ENCODE measurements at places on chromosomes 1 and 21.
A peak's percentile ranks its signal among the peaks of the same experiment; 100 is the strongest.

DNA sequence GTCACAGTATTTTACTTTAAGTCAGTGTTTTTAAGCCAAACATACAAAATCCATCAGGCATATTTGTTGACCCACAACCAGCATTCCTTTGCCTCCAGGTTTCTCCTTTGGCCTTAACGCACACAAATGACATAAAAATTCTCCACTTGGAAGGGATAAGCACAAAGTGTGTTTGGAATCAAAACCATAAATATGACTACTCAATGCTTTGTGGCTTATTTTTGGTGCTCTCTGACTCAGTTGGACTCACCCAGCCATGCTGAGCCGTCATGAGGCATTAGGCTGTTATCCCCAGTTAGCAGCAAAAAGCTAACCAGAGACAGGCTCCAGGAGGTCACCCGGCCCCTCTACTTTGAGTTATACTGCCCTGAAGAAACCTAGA lies 948 bp downstream of the PRUNE1 start:
- DNase-seq, result no peak

DNA sequence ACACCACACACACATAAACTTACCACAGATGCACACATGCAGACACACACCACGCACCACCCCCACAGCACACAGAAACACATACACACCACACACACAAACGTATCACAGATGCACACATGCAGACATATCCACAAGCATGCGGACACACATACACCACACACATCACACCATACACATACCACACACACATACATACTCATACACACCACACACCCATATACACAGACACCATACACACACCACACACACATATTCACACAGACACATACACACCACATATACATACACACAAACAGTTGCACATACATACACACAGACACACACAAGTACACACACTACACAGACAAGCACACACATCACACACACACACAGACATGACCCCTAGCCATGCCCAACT lies 37.5 kb upstream of the PDE9A start:
- no peak for DNase-seq

- no peak for DNase-seq
Observed at GRCh38 chr1:19462781-19463503, 22.4 kb downstream of the CAPZB start.

DNA sequence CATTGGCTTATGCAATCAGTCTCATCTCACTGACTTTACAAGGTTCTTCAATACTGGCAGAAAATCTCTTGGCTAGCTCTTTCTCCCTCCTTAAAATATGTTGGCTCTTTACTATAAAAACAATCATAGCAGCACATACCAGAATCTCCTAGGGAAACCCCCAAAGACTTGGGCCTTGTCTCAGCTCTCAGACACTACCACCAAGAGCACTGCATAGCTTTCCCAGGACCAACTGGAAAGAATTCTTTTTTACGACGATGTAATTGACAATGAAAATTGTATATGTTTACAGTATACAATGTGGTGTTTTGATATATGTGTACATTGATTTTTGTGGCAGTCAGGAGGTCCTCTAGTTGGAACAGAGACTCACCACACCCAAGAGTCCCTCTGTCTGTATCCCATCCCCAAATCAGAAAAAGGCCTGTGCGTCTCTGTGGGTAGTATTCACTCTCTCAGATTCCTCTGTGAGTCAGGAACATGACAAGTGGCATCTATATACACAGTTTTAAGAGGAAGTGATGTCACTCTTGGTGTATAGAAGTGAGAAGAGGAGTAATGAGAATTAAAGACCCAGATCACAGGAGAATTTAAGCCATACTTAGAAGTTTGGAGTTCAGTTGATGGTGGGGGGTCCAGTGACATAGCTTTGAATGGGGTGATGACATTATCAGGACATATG lies 21.1 kb downstream of the SMAP2 start:
- no peak for DNase-seq

DNA sequence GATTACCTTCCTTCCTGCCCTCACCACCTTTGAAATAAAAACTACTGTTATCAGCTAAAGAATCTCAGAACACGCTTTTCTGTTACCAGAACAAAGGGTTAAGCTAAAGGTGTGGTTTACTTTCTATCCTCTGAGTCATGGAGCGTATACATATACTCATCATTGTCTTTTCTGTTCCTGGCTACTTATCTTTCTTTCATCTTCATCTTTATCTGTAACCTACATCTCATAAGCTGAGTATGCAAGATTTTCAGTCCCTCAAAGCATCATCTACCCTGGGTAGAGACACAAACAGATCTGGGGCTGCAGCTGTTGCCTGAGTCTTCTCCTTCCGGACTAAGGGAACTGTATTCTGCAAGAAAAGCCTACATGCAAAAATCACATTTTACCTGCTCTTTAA lies 75.6 kb downstream of the LMO4 start:
- DNase-seq, result no peak

- peak; percentile 43 for DNase-seq
Observed at GRCh38 chr1:92968138-92969032, 7.1 kb upstream of the DIPK1A start.

- no peak for DNase-seq
Observed at GRCh38 chr21:37210130-37210529, 57.0 kb downstream of the VPS26C start.

DNA sequence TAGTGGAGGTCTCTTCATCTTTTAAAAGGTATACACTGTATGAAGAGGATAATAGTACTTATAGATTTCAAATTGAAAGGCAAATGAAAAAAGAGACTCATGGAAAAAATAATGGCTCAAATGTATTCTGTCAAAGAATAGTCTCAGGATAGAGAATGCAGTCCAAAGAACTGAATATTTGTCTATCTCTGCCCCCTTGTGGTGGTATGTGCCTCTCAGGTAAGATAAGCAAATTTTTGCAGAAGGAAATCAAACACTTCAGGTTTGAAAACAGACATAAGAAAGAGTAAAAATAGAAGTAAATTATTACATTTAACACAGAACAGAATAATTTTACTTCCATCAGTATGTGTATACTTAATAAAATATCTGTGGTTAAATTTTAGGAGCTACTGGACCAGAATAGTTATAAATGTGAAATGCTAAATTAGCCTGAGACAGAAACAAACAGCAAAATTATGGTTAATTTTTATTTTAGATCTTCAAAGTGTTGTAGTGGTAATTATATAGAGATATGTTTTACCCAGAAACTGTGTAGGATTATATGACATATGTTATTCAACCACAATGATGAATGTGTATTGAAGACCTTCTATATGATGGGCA lies 164.4 kb upstream of the PALMD start:
- peak; percentile 96 for DNase-seq

- DNase-seq, result no peak
Observed at GRCh38 chr1:215143497-215143896, 61.0 kb downstream of the KCNK2 start.

DNA sequence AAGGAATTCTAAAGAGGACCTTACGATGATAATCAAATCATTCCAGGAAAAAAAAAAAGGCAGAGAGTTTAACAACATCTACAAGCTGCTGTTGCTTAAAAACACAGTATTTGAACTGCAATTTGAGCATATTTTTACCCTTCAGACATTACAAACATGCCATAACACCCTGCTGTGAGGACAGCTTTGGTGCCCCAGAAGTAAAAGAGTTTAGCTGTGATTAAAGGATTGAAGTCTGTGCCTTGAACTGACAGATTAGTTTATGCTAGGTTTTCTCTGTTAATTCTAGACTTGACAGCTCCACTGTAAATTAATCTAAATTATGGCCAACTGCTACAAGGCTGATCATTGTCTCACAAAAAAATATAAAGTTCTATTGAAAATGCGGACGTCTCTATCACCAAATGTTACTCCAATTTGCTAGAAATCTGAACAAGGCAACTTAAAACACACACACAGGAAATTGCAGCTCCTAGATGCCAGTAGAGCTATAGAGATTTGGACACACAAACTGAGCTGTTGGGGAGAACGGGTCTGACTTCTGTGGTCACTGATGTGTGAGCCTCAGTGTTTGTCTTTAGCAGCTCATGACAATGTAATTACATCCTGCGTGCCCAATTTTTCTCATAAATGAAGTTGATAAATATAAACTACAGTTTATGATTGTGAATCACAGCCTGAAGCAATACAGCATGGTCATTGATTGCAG lies 217.9 kb downstream of the NTNG1 start:
- DNase-seq, result peak; percentile 69

GRCh38 chr1:55079651-55080050 lies 40.3 kb downstream of the PCSK9 start:
- no peak for DNase-seq

- no peak for DNase-seq
Observed at GRCh38 chr1:196115646-196116045, 492.6 kb downstream of the KCNT2 start.

- peak; percentile 61 for DNase-seq
Observed at GRCh38 chr1:65238010-65238409, 71.3 kb upstream of the DNAJC6 start.

GRCh38 chr1:179754041-179754624 lies 11.0 kb downstream of the FAM163A start:
- DNase-seq, result peak; percentile 96

DNA sequence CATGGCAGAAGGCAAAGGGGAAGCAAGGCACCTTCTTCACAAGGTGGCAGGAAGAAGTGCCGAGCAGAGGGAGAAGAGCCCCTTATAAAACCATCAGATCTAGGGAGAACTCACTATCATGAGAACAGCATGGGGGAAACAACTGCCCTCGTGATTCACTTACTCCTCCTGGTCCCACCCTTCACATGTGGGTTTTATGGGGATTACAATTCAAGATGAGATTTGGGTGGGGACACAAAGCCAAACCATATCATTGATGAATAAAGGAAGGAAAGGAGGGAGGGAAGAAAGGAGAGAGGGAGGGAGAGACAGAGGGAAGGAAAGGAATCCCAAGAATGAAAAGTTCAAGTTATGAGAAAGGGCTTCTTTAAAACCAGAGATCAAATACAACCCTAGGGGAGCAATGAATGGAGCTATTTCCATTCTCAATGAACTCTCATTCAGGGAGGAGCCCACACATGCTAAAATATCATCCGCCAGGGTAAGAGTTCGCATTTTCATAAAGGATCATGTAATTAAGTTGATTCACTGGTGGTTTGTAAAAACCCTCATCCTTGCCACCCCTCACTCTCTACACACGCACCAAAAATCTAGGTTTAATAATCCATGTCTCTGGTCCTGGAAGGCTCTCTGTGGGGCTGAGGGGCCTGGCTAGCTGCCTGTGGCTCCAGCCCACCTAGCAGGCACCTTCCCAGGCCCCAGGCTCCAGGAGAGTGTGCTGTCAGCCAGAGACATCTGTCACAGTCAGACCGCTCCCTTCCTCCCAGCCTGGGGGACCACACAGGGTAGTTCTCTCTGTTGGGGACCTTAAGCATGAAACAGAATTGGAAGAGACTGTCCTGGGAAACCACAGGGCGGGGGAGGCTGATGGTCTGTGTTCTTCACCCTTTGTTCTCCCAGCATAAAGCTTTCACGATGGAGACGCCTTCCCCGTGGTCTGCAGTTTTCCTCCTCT lies 94.0 kb downstream of the CCDC185 start:
- no peak for DNase-seq

- DNase-seq, result no peak
Observed at GRCh38 chr1:115462566-115463076, 124.6 kb upstream of the NGF start.

DNA sequence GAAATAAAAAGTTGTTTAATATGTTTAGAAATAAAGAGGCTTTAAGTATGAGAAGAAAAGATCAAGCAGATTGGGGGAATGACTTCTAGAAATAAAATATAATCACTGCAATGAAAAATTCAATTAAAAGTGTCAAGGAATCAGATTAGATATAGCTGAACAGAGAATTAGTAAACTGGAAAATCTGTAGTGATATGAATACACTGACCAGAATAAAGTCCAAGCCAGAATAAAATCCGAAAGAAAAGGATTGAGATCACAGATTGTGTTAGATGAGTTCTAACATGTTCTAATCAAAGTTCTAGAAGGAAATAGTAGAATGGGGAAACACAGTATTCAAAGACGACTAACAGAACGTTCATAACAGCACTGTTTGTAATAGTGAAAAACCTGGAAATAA lies 73.1 kb upstream of the C1orf105 start:
- DNase-seq, result no peak

DNA sequence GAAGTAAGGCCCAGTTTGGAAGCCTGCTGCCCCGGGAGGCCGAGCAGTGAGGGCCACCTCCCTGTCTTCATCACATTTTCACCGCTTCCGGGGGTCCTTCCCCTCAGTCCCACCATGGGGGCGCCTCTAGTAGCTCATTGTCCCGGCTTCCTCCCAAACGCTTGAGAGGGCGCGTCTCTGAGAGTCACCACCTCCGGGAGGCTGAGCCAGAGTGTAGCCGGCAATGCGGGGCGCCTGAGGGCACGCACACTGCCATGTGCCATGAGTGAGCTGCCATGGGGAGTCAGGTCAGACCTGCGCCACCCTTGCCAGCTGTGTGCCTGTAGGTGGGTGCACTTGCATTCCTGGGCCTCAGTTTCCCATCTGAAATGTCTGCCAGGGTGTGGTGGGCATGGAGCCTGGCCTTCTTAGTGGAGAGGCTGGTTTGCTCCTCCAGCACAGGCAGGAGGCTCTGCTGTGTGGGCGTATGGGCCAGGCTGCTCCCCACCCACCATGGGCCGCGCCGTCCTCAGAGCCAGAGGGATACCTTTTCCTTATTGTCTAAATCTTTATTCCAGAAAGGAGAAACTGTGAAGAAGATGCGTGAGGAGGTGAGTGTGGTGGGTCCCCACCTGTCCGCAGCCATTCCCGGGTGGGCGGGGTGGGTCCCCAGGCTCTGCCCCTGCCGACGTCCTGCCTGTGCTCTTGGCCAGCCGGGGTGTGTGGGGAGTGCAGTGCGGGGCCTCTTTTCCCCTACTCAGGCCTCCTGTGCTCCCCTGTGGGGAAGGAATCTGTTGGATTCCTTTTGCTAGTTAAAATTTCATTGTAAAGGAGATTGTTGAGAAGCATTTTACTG lies 81.3 kb upstream of the COL6A1 start:
- DNase-seq, result no peak

DNA sequence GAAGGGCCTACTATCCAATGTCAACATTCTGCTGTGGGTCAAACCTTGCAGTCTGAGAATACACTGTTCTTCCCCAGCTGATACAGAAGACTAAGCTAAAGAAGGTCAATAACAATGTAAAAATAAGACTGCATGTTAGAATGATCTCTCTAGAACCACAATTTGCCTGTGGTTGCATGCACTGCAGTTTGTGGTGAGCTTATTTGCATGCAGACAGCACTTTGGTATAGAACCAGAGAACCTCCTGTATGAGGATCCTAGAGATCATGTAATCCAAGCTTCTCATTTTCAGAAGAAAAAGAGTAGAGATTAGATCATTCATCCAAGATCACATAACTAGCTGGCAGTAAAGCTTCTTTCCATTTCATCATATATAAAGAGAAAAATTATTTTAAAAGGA lies 15.8 kb downstream of the SYNJ1 start:
- DNase-seq, result no peak

DNA sequence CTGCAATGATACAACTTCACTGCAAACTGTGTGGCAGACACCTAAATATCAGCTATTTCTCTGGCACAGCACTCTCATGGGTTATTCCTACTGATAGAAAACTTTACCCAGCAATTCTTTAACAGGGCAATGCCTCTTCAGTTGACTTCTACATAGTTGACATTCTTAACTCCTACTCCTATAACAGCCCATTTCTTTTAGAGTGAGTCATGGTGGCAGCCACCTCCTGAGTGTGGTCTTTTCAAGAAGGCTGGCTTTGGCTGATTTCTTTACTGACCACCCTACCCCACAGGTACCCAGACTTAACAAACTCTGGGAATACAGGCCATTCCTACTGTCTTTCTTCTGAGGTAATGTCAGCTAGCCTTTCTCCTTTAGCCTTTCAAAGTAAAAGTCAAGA lies 805.8 kb upstream of the ADGRL2 start:
- no peak for DNase-seq

GRCh38 chr1:47189844-47190508 lies at the start of gene PDZK1IP1:
Gene PDZK1IP1, minus strand, starts transcription at chr1:47190036. Its CDS starts 104 bp downstream, at chr1:47189932.
- peak; percentile 63 for DNase-seq

Data from NCI-H82 (cell line).